ENCODE measurements at places on chromosomes 16 and 17.

DNA sequence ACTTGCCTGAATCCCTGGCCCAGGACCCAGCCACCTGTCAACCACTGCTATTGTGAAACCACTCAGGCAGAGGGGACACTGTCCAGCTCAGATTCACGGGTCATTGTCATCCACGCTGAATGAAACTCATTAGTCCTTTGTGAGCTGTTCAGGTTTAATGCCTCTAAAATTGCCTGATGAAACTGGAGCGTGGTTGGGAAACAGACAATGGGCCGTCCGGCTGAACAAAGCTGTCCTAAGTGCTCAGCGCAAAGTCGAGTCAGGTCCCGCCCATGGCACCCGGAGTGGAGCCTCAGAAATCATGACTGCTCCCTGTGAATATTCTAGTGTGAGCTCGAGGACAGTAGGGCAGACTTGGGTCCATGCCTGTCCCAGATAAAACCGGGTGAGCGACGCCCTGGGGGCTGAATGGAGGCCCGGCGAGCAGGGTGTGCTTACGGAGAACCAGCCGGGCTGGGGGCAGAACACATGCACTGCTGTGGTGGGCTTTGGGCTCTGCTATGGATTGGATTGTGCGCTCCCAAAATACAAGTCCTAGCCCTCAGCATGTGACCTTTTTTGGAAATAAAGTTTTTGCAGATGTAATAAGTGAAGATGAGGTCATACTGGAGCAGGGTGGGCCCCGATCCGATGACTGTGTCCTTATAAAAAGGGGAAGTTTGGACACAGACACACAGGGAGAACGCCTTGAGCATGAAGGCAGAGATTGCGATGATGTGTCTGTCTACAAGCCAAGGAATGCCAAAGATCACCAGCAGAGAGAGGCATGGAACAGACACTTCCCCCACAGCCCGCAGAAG, 12.9 kb upstream of the CMIP start:
- peak; percentile 27 for DNase-seq

DNA sequence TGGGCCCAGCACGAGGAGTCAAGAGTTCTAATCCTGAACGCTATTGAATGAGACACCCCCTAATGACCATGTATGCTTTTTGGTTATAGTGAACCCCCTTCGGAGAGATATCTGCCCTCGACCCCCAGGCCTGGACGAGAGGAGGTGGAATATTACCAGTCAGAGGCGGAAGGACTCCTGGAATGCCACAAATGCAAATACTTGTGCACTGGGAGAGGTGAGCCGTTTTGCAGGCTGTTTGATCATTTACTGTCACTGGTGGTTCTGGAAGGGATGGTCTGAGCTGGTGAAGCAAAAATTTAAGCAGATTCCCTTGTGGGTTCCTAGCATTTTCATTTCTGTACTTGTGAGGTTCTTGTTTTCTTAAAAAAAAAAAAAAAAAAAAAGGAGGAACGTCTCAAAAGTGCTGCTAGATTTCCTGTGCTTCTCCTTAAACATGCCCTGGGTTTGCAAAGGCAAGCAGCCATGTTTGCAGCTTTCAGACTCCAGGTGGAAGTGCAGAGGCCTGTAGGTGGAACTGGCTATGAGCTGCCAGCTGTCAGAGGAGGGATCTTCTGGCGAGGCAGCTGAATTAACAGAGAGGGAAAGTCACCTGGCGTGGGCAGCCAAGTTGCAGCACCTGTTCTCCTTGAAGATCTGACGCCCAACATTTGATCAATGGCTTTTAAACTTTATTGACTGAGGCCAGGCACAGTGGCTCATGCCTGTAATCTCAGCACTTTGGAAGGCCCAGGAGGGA, 3.5 kb downstream of the MARVELD3 start:
- no peak for DNase-seq

- DNase-seq = no peak
These were observed 156.8 kb downstream of the XYLT1 start for GRCh38 chr16:17313793-17314547.

- no peak for DNase-seq
These were observed 1.5 kb downstream of the PIEZO1 start for GRCh38 chr16:88783391-88784073.

DNA sequence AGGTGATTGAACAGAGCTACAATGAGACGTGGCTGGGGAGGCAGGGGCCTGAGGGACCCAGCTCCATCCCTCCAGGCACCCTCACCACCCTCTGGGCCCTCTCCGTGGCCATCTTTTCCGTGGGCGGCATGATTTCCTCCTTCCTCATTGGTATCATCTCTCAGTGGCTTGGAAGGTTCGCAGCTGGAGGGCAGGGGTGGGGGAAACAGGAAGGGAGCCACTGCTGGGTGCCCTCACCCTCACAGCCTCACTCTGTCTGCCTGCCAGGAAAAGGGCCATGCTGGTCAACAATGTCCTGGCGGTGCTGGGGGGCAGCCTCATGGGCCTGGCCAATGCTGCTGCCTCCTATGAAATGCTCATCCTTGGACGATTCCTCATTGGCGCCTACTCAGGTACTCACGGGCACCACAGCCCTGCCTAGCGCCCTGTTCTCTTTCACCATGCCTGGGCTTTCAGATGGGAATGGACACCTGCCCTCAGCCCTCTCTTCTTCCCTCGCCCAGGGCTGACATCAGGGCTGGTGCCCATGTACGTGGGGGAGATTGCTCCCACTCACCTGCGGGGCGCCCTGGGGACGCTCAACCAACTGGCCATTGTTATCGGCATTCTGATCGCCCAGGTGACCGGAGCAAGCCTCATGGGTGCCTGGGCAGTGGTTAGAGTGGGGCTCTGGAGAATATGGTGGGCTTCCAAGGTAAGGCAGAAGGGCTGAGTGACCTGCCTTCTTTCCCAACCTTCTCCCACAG, 2.1 kb downstream of the SLC2A4 start:
- no peak for DNase-seq

- DNase-seq = peak; percentile 60
These were observed at the start of gene MTSS2 for GRCh38 chr16:70685938-70686375. TSS of gene MTSS2 (minus strand) at chr16:70686053. CDS start at chr16:70685791, 262 bp downstream.

Measured in fibroblast of skin of left biceps (primary cell).